ENCODE measurements at places on chromosomes 1 and 21.

DNA sequence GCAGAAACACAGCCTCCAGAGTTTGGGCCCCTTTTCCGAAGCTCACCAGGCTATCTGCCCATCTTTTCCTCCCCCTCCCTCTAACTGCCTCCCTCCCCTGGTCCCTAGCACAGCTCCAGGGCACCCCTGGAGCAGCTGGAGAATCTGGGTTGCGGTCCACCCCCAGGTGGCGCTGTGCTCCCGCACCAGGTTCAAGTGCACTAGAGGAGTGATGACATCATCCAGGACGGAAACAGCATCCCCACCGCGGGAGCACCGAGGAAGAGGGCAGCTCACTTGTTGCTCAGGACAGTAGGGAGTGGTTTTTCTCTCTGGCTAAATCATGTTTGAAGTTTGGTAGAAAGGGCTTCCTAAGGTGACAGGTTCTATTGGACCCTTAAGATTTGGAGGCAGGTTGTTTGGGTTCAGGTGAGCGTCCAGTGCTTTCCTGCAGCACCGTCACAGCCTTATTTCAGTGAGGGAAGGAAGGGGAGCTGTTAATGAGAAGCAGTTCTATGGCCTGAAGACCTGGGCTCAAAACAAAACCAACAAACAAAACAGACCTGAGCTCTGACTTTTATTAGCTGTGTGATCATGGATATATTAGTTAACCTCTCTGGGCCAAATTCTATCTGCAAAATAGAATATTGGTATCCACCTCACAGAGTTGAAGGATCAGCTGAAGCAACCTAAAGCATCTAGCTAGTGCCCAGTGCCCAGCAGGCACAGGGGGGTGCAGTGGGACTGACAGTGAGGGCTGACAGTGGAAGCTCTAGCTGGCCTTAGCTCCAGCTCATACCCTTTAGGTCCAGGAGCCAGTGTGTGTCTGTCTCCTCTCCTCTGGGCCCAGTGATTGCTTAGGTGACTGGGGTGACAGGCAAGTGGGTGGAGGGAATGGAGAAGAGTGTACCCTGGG, 7.5 kb downstream of the SHISA4 start:
- peak; percentile 83 for DNase-seq

- no peak for DNase-seq
Measured at GRCh38 chr1:101745551-101746270, 251.0 kb downstream of the OLFM3 start.

- no peak for DNase-seq
Measured at GRCh38 chr1:59653968-59654367, 160.8 kb upstream of the HOOK1 start.

GRCh38 chr1:64631346-64632034, 113.4 kb upstream of the RAVER2 start:
- DNase-seq = no peak

DNA sequence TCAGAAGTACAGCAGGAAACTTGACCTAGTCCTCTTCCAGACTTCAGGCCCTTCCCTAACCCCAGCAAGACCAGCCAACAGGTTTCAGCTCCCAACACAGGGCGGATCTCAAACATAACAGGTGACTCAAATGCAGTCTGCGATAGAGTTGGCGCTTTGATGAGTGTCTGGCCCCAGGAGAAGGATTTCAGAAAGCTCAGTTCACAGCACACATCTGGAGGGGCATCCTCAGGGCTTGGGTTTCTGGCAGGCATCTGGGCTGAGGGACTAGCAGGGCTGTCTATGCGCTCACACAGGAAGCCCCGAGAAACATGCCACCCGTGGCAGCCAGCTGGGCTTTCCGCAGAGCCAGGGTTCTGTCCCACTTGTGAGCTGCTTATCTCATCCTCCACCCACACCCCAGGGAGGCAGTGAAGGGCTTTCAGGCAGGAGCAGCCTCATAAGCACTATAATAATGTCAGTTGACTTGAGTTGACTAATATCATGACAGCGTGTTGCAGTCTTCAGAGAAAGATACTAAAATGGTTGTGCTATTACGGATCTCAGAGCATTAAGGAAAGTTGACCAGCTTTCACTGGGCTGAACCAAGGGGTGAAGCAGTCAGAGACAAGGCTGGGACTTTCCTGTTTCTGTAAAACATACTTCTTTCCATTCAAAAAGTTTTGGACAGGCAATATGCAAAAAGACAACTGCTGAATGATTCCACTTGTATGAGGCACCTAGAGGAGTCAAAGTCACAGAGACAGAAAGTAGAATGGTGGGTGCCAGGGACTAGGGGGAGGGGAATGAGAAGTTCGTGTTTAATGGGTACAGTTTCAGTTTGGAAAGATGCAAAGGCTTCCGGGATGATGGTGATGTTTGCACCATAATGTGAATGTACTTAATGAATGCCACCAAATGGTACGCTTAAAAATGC, 233.0 kb upstream of the IRF2BP2 start:
- DNase-seq = peak; percentile 84

DNA sequence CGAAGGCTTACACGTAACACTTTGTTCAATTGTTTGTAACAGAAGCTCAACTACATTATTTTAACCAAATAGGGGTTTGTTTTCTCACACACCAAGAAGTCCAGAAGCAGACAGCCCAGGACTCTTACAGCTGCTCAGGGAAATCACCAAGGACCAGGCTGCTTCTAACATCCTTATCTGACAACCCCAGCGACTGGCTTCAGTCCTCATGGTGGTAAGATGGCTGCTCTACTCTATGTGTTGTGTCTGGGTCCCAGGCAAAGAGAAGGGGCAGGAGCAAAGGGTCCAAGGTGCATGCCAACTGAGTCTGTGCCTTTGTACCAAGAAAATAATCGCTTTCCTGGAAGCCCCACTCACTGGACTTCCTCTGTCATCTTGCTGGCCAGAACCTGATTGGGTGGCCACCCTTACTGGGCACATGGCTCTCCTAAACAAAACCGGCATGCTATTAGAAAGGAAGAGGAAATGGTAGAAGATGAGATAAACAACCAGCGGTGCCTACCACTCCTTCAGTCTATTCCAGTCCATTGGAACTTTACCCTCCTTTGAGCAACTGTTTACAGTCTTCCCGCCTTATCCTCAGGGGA, 34.1 kb upstream of the LRRC8D start:
- no peak for DNase-seq

All from stimulated activated CD4-positive, alpha-beta T cell treated with anti-CD3 and anti-CD28 coated beads, Interleukin-12 subunit alpha, Interleukin-12 subunit beta, amount 100 ng/mL, for 48 hours (primary cell).